ENCODE measurements at places on chromosomes 7 and 10.

GRCh38 chr7:29065181-29065857 is 81.0 kb downstream of the CPVL start:
- no peak for DNase-seq

GRCh38 chr7:128161466-128162125 is 79.5 kb upstream of the LEP start:
- DNase-seq = no peak

GRCh38 chr10:6958711-6959110 is 378.6 kb upstream of the PRKCQ start:
- DNase-seq = no peak

GRCh38 chr10:100531761-100532160 is 2.1 kb upstream of the NDUFB8 start:
- DNase-seq = no peak

DNA sequence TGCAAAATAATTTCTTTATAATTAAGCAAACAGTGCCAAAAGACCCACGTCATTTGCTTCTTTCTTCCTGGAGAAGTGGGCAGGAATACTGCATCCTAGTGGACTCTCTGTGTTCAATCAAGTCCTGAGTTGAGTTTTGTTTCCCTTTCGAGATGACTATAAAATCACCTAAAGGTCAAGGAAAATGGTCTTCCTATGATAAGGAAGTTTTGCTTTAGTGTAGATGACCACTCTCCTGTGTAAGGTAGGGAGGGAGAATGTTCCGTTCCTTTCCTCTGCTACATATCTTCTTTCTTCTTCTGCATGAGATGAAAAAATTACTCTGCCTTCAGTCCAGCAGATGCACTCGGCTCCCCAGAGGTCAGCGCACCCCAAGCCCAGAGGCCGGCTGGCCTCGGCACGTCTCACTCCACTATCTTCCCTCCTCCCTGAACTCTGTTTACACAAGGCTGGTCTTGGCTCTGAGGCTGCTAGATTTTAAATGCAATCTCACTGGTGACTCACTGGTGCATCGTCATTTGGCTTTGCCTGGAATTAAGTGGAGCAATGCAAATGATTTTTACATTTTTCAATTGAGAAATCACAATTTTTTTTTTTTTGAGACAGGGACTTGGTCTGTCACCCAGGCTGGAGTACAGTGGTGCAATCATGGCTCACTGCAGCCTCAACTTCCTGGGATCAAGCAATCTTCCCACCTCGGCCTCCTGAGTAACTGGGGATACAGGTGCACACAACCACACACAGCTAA is 18.6 kb upstream of the VDAC2 start:
- DNase-seq = peak; percentile 76

DNA sequence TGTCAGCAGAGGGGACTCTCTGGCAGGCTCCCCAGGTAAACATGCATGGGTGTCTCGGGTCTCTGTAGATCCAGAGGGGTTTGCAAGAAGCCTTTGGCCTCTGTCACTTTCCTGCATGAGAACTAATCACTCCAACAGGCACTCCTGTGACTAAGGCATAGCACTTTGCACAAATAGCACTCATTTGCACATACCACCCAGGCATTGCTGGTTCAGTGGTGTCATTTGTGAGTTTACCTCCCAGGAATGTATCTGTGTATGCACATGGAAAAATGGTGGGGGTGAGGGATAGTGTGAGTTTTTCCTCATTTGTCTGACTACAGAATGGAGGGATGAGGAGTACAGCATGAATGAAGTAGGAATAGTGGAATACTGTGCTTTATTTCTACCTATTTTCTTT is 39.5 kb downstream of the CNNM1 start:
- no peak for DNase-seq

DNA sequence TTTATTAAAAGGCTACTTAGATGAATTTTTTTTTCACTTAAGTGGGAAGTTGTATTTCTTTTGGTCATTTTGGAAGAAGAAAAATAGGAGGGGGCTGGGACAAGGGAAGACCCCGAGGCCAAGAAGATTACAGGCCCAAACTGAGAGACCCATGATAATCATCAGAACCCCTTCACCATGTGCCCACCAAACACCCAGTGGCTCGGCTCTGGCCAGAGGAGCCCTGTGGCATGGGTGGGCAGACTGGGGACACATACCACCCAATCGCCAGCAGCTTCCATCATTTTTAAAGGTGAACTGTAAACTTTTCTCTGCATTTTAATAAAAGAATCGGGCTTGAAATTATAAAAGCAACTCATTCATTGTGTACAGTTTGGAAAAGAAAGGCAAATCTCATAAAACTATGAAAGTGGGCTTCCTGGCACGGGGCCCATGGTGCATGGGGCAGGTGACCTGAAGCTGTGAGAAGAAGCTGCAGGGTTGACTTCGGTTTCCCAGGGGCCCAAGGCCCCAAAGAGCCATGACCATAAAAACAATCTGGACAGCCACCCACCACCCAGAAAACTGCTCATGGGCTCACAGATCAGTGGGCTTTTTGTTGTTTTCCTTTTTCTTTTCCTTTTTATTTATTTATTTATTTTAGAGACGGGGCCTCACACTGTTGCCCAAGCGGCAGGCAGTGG is 29.4 kb upstream of the RET start:
- DNase-seq = no peak

DNA sequence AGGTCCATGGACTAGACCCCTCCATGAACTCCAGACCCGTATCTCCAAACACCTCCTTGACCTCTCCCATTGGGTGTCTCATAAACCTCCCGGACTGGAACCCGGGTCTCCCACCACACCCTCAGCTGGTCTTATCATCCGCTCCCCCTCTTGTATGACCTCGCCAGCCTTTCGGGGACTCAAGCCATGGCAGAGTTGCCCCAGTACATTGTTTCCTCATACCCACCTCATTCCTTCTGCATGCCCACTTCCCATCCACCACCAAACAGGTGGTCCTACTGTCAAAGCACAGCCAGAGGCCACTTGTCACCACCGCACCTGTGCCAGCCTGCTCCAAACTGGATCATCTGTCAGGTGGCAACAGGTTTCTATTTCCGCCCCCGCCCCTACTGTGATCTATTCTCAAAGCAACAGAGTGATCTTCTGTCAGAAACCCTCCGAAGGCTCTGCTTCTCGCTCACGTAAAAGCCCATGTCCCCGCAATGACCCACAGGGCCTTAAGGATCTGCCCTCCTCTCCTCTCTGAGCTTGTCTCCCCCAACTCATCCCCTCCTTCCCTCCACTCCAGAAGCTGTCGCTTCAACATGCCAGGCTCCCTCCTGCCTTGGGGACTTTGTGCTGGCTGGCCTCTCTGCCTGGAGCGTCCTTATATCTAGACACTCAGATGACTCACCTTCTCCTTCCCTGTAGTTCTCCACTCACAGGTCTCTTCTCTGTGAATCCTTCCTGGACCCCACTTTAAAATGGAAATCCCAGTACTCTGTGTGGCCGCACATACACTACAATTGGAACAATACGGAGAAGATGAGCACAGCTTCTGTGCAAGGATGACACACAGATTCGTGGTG is 22.8 kb upstream of the PRKAG2 start:
- DNase-seq = no peak

GRCh38 chr7:77320714-77321113 is 95.4 kb downstream of the GSAP start:
- no peak for DNase-seq

GRCh38 chr7:116228241-116228640 is 17.9 kb downstream of the TES start:
- DNase-seq = no peak

- DNase-seq = peak; percentile 12
Measured at GRCh38 chr10:28796606-28797512, 119.5 kb downstream of the BAMBI start.

DNA sequence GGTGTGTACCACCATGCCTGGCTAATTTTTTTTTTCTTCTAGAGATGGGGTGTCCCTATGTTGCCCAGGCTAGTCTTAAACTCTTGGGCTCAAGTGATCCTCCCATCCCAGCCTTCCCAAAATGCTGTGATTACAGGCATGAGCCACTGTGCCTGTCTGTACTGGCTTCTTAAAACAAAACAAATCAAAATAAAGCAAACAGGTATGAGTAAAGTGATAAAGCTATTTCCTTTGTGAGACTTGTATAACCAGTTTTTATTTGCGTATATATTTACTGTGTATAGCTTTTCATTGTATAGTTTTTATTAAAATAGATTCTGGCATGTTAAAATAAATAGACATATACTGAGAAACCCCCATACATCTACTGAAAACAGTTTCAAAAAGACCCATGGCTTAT is 14.3 kb downstream of the LCOR start:
- no peak for DNase-seq

GRCh38 chr7:157396316-157397035 is 59.7 kb downstream of the DNAJB6 start:
- no peak for DNase-seq

DNA sequence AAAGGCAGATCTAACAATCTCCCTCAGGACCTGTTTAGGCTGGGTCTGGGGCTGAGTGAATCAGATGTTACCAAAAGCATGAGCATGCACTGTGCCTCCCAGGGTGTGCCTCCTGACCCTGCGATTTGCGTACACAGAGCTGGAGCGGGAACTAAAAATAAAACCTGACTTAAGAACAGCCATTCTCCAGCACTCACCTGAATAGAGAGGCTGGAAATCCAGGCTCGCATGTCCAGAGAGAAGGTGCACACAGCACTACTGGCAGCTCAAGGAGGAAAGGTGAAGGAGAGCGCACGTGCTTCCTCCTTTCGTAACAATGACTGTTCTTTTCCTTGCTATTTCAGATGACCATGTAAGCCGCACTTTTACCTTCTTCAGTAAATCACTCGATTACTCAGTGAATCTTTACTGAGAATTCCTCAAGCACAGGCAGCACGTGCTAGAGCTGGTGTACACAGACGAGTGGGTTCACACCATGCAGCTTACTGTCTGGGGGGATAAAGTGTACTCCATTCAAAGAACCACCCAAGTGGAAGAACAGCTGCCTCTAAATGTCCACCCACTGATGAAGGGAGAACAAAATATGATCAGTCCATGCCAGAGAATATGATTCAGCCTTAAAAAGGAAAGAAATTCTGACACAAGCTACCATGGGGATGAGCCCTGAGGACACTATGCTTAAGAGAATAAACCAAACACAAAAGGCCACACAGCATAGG is 45.6 kb downstream of the SFMBT2 start:
- no peak for DNase-seq

DNA sequence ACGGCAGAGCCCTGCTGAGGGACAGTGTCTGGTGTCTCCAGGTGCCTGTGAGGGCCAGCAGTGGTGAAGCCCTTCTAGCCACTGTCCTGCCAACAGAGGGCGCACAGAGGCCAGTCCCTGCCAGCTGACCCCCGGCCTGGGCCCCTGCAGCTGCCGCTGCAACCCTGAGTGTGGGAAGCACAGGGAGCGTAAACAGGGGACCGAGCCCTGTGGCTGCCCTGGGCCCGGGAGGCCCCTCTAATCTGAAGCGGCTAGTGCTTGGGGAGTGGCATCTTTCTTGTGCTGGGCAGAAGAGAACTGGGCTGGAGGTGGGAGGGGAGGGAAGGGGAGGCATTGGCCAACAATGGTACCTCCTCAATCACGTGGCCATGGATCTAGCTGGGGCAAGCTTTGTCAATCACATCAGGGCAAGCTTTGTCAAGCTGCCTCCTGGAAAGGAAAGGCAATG is 34.6 kb downstream of the TRIM8 start:
- DNase-seq = no peak

DNA sequence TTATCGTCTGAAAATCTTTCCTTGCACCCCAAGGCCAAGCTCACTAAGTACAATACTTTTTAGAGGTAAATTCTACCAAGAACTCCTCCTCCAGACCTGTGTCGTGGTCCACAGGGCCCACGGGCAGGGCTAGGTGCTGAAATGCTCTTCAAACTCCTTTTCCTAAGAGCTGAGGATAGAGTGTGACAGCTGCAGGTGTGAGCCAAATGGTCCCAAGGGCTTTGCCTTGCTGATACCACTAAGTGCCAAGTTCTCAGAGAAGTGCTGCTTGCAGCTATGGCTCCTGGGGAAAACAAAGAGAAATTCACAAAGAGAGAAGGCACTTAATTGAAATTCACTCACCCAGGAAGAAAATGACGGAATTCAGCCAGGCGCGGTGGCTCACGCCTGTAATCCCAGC is 868.9 kb upstream of the AUTS2 start:
- no peak for DNase-seq

DNA sequence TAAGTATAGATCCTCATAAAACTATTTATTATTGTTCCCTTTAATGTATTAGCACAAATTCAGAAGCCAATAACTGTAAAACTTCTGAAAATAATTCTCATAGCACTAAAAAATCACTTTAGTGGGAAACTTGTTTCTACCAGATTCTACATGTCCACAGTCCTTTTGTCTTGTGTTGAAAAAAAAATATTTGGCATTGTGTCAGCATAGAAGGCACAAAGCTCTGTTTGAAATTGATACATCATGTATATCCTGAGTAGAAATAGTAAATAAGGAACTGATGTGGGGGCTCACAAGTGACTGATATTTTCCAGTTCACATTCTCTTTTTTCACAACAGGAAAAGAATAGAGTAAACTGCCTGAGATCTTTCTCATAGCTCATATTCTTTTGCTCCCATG is 134.6 kb downstream of the GRM3 start:
- no peak for DNase-seq

- DNase-seq = no peak
Measured at GRCh38 chr10:28946479-28946878, 269.2 kb downstream of the BAMBI start.

DNA sequence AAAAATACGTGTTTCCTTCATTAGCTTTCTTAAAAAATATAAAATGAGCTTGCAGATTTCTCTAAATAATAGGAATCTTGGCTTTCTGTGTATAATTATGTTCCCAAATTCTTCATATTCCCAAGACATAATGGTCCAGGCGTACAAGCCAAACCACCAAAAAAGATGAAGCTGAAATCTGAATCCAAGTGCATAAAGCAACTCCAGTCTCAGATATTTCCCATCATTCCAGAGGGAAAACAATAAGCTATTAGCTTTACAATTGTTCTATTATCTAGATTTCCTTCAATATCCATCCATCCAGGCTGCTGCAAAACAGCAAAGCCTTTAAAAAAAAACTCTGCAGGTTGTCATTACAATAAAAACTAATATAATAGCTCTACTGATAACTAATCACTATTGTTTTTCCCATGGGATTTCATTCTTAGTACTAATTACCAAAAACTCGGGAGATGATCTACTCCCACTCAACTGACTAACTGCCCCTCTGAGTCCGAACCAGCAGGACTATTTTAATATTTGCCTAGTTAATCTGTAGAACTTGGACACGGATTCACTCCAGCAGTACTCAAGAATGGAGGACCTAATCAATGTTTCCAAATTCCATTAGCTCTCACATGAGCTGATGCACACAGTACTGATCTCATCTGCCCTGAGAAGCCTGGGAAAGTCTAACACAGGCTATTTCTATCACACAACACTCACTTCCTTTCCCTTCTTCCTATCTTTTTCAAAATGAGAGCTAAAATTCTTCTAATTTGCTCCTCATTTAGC is 108.9 kb upstream of the ASAH2 start:
- no peak for DNase-seq

DNA sequence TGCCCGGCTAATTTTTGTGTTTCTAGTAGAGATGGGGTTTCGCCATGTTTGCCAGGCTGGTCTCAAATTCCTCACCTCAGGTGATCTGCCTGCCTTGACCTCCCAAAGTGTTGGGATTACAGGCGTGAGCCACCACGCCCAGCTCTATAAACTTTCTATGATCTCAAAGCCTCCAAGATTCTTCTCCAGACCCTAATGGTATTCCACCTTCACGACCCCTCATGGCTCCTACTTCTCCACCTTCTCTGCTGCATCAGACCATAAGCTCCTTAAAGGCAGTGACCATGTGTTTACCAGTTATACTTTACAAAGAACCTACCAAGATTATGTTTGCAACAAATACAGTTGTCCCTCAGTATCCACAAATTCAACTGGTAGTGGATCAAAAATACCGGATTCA is 10.1 kb upstream of the BAZ1B start:
- DNase-seq = no peak

All from fibroblast of the conjunctiva (primary cell).